ENCODE measurements at places on chromosomes 11 and 22.

DNA sequence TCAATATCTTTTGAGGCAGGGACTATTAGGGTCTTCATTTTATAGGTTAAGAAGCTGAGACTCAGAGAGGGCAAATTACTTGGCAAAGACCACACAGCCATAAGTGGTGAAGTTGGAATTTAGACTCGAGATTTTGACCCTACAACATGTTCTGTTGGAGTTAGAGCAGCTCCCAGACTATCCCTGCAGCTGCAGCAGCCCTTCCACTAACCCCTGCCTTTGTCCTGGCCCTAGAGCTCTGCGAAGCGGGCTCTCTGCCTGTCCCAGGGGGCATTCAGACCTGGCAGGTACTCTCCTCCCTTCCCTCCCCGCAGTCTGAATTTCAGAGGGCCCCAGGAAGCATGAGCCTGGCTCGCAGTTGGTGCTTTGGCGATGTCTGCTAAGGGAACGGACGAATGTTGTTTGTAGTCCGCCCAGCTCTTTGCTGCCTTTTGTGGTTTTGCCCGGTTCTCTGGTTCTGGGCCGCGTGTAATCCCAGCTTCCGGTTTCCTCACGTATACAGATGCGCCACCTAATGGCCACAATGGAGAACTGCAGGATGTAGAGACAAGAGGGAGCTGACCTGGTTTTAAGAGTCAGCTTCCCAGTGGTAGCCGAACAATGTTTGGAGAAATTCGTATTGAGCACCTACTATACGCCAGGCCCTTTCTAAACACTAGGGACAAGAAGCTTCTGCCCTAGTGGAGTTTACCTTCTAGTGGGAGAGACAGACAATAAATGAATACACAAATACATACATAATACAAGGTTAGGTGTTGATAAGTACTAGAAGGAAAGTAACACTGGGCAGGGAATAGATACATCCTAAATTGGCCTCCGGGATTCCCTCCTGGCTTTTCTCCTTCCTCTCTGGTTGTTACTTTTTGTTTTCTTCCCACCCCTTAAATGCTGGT lies 125.2 kb downstream of the ST3GAL4 start:
- peak; percentile 88 for DNase-seq

GRCh38 chr11:69409812-69410645 lies 71.4 kb upstream of the LINC01488 start:
- peak; percentile 58 for DNase-seq

GRCh38 chr11:76604081-76604625 lies 66.4 kb downstream of the LRRC32 start:
- DNase-seq: peak; percentile 72

GRCh38 chr11:129386795-129387397 lies 11.2 kb downstream of the BARX2 start:
- DNase-seq: no peak

- DNase-seq: no peak
These were observed 116.6 kb upstream of the NARS2 start for GRCh38 chr11:78691215-78691614.

DNA sequence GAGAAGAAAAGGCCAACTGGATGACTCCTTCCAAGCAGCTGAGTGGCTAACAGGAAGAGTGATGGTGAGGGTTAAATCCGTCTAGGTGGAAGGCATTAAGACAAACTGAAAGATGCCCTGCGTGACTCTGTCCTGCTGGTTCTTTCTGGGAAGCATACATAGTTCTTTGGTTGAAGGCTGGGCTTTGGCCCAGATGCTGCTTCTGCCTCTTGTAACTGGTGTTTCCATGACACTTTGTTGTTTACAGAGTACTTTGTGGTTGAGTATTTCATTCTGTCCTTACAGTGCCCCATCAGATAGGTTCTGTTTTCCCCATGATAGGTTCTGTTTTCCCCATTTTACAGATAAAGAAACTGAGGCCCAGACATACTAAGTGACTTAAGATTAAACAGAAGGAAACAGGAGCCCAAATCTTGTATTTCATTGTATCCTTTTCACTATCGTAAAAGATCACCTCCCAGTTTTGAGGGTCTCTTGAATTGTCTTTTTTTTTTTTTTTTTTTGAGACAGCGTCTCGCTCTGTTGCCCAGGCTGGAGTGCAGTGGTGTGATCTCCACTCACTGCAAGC lies 124.3 kb upstream of the RASSF10 start:
- DNase-seq: no peak

GRCh38 chr11:104772806-104773241 lies 125.4 kb downstream of the CASP12 start:
- no peak for DNase-seq

GRCh38 chr11:71458146-71459070 lies 5.4 kb downstream of the NADSYN1 start:
- peak; percentile 31 for DNase-seq

DNA sequence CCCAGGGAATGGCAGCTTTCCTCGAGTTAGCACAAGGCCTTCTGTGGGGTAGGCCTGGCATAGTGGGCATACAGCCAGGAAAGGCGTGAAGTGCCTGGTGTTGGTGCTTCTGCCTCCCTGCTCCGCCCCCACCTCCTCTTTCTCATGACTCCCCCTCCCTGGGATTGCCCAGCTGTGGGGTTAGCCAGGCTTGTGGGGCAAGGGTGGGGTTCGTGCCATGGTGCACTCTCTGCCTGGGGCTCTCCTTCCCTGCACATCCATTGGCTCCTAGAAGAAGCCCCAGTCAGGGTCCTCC lies 236.8 kb upstream of the NCAM1 start:
- DNase-seq: no peak

DNA sequence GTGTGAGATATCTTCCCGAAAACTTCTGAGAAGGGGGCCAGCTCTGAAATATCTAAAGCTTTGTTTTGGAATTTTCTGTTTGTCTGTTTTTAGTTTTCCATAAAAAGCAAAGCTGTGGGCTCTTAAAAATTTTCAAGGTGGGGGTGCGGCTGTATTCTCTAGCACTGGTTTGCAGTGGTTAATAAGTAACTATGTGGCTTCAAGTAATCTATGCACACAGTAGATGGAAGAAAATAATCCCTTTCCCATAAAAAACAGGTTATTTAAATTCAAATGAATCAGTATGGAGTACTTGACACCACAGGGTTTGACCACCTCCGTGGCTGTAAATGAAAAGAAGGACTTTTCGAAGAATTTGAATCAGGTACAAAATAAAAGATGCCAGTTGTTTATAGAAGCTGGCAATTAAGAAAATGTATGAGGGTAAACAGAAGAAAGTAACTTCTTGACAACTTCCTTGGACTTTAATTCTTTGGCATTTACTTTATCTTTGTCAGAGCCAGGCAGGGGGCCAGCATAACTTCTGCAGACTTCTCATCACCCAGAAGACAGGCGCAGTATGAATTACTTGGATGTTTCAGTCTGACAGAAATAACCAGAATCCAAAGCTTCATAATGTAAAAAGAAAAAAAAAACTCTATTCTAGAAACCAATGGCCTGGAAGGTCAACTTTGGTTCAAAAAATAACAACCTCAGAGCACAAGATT lies 981.0 kb downstream of the DLG2 start:
- no peak for DNase-seq

DNA sequence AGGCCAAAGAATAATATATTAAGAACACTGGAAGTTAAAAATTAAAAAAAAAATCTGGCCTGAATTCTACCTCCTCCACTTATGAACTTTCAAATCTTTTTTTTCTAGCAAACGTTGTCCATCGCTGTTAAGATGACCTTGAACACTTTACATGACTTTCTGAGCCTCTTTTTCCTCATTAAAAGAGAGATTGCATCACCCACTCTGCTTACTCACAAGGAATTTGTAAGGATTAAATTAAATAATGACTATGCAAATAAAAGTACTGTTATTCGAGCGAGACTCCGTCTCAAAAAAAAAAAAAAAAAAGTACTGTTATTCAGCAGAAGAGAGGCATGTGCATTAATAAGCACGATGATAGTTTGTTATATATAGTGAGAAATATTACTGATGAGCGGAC lies 285.1 kb upstream of the CCDC90B start:
- DNase-seq: no peak

GRCh38 chr11:2450321-2451041 lies 5.7 kb downstream of the KCNQ1 start:
- DNase-seq: no peak

- no peak for DNase-seq
These were observed 107.8 kb downstream of the FAR1 start for GRCh38 chr11:13776134-13776815.

DNA sequence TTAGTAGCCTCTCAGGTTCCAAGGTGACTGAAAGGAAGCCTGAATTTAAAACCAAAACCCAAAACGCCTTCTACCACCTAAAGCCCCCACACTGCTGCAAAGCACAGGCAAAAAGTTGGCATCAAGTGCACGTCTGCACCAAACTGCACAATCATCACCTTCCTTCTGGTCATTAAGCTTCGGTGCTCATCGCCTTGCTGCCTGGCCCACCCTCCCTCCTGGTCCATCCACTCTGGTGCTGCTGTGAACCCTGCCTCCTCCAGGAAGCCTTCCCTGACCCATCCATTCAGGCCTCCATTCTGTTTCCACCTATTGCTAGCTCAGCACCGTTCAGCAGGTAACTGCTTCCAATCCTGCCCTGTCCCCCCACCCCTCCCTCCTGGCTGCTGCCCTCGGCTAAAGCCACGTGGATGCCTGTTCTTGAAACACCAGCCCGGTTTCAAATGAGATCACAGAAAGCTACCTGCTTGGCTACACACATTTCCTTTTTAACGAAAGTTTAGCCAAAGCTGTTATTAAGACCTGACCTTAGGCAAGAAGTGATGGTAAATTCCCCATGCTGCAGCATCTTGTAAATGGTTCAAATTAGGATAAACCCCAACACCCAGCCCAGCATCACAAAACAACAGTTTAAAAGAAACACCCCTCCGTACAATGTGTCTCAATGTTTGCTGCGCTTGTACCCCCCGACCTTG lies 53.8 kb upstream of the CD5 start:
- no peak for DNase-seq

DNA sequence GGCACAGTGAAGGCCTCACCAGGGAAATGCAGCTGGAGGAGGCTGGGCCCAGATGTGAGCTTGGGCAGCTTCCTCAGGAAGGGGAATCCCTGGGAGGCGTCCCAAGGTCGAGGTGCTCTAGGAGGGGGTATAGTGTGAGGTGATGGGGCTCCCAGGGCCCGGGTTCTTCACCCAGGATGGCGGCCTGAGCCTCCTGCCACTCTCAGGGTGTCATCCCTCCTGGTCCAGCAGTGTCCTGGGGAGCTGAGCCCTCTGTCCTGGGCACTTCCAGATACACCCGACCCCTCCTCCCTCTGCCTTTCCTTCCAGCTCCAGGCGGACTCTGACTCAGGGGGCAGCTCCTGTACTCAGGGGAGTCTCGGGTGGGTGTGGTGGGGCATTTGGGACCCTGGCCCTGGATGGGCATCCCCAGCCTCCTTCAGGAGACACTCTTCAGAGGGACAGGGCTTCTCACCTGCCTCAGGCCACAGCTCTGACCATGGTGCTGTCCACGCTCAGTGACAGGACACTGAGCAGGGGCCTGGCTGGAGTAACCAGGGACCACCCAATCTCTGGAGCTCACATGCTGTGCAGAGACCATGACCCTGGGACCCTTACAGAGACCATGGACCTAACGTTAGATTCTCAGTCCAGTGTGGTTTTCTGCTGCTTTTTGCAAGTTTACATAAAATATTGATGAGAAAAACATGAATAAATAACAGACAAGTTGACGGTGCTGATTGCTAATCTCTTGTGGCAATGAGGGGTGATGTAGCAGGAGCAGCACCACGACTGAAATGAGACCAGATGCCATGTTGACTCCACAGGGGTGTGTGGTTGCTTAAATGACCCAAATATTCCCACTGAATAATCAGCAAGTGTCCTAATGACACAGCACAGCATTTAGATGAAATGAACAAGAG lies 101.9 kb downstream of the GGTLC2 start:
- DNase-seq: no peak

- peak; percentile 91 for DNase-seq
These were observed at the start of the genes LBHD1 and UQCC3 for GRCh38 chr11:62671608-62672389. Gene LBHD1, minus strand, starts transcription at chr11:62672267. Its CDS starts 2,236 bp downstream, at chr11:62670031. Gene UQCC3, plus strand, starts transcription at chr11:62671673. Its CDS starts 73 bp downstream, at chr11:62671746.

- DNase-seq: peak; percentile 51
These were observed 5.3 kb downstream of the DHCR7 start for GRCh38 chr11:71442880-71443279.

DNA sequence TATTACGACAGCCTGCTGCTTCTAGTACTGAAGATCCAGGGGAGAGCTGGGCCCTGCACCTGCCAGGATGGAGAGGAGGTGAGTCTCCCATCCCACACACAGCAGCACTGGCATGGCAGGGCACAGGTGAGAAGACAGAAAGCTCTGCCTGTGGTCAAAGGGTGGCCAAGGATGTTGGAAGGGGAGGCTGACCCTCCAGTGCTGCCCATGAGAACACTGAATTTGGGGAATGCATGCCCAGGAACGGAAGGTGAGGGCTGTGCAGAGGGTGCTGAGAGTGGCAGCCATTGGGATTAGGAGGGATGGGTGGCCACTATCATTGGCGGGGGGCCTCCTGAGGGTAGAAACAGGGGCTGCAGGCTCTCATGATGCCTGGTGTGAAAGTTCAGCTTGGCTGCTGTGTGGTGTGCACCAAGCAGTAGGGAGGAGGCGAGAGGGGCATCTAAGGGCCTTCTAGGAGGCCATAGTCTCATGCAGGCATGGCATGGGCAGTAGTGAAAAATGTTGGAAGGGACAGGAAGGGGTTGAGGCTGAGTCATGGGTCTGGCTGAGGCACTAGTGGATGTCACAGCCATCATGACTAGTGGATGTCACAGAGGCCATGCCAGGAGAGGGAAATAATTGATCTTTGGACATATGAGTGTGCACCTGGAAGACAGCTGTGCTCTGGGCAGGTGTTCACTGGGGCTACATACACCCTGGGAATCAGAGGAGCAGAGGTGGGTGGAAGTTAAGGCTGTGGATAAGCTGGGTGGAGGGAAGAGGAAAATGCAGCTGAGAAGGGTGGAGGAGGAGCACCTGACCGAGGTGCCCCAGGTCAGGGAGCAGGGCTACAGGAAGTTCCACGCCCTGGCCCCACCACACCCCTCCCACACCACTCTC lies 2.5 kb upstream of the LRRC74B start:
- no peak for DNase-seq

DNA sequence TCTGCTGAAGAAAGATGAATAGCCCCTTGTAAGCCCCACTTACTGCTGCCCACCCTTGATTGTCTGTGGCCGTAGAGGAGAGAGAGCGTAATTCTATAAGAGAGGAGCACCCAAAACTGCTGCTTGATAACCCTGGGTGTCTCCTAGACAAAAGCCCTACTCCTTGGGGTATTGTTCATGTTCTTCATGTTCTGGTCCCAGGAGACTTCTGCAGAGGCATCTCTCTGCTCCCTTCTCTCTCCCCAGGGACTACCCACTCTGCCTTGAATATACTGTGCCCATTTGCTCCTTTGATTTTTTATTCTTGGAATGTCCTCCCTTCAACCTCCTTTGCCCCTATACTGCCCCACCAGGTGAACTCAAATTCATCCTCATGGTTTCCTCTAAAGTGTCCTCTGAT lies 417.8 kb upstream of the CADM1 start:
- no peak for DNase-seq

- DNase-seq: no peak
These were observed 9.3 kb downstream of the IL10RA start for GRCh38 chr11:117995472-117995871.
